RWPE2 (cell line): ENCODE measurements at places on chromosomes 7 and 10.

- DNase-seq: no peak
These were observed 27.8 kb downstream of the DENND10 start for GRCh38 chr10:119131512-119132240.

DNA sequence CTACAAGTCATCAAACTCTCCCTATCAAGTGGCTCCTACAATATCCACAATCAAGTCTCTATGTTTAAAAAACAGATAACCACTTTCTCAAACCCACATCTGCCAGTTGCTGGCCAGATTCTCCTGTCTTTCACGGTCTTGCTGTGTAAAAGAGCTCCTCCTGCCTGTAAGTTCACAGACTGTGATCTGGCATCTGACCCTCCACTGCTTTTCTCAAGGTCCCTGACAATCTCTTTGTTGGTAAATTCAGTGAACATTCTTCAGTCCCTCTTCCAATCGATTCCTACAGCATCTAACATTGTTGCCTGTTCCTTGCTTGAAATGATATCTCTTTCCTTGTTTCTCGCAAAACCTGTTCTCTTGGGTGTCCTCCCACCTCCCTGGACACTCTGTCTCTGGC, 18.5 kb upstream of the LMOD2 start:
- no peak for DNase-seq

DNA sequence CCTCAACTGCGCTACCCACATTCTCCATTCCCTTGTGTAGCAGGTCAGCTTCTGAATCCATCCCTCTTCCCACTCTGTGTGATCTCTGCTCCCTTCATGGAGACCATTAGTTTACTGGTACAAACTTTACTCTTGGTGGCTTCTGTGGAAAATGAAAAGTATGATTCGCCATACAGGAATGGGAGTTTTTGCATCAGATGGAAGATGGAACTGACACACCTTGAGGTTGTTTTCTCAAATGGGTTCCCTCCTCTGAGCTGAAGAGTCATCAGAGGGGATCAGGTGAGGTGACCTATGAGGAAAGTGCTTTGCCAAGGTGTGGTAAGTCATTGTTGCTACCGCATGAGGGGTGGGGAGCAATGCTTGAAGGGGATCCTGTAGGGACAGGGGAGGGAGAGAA, 266.8 kb downstream of the INHBA start:
- no peak for DNase-seq

- DNase-seq: no peak
These were observed 15.6 kb downstream of the CXCL12 start for GRCh38 chr10:44369296-44369695.

GRCh38 chr7:141946796-141947195, at the start of gene CLEC5A:
Gene CLEC5A, minus strand, starts transcription at chr7:141946974. Its CDS starts 682 bp downstream, at chr7:141946292.
- no peak for DNase-seq

GRCh38 chr7:13115157-13115772, 427.8 kb downstream of the ARL4A start:
- no peak for DNase-seq

GRCh38 chr7:129889133-129889844, 63.5 kb downstream of the UBE2H start:
- DNase-seq: no peak

- no peak for DNase-seq
These were observed 20.0 kb downstream of the UNC5B start for GRCh38 chr10:71232089-71232998.

DNA sequence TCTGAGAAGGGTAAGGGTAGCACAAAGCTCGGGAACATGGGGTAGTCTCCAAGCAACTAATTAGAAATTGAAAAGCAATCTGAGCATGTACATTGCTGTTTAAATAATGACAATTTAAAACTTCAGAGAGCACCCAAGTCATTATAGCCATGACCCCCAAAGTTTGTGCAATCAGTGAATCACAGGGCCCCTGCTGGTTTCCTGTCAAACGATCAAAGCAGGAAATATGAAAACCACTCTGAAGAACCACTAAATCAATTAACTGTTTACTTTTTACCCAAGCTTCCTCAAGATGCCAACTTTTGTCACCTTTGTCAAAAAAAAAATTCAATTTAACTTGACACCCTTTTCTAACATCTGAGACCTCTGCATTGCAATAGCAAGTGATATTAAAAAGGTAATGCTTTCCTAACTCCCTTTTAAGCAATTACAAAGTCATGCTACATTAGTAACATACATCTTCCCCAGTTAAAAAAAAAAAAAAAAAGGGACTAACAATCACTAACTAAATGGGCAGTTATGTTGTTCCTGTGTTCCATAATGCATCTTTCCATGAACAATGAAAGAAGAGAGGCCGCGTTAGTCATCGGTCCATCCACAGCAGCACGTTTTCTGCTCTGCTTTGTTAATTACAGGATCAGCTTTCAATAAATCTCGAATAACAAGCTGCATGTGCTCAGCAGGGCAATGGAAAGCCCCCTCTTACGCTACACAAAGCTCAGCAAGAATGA, 80.6 kb downstream of the ETV1 start:
- no peak for DNase-seq

GRCh38 chr10:58660575-58661255, 148.0 kb downstream of the BICC1 start:
- DNase-seq: no peak

- DNase-seq: no peak
These were observed 1160.3 kb downstream of the CNTNAP2 start for GRCh38 chr7:147276783-147277370.

DNA sequence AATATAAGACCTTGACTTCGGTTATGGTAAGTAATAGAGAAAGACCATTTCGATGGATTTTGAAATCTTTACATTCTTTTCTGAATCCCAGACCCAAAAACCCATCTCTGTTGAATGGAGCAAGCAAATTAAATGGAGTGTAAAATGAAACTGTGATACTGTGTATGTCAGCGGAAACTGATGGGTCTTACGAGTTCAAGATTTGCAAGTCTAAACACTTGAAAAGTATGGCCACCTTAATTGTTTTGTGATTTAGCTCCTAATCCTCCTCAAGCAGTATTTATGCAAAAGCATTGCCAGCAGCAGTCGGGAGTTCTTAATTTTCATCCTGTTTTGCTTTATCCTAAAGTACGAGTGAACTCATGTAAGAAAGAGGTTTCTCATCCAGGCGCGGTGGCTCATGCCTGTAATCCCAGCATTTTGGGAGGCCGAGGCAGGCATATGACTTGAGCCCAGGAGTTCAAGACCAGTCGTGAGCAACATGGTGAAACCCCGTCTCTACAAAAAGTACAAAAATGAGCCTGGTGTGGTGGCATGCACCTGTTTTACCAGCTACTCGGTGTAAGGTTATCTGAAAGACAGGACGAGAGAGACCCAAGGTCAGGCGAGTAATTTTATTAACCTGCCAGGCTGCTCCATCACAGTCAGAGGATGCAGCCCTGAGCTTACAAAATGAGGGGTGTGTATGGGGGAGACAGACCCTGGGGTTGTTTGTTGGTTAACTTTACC, 5.8 kb upstream of the DHTKD1 start:
- no peak for DNase-seq

- no peak for DNase-seq
These were observed 12.2 kb downstream of the LBX1 start for GRCh38 chr10:101217044-101217425.

GRCh38 chr10:88901984-88902789, 22.1 kb downstream of the STAMBPL1 start:
- DNase-seq: no peak

- DNase-seq: no peak
These were observed 46.5 kb upstream of the ITGB8 start for GRCh38 chr7:20284003-20284770.
